ENCODE measurements at places on chromosomes 4 and X.

DNA sequence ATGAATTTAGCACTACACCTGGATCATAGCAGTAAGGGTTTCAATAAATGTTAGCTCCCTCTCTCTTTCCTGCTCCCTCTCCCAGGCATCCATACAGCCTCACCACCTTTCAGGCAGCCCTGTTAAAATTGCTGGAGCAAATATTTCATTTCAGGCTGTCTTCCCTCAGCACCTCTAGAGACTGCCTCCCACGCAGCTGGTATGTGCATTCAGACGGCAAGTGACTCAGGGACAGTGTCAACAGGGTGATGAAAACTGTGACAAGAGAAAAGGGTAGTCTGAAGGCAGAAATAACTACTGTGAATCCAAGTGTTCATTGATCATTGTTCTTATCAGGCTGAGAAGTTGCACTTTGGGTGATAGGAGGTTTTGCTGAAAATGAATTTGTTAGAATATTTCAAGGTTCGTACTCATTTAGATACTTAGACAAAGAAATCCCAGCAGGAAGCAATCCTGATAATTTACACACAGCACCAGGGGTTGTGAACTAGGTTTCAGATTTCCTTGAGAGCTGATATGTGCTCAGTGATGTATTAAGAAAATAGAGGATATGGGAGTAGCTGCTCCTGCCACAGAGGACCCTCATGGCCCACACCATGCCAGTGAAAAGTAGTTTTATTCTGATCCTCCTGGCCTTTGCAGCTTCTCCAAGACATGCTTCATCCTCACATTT, 424.2 kb downstream of the FGF13 start:
- DNase-seq = no peak

GRCh38 chr4:86058621-86059020, 301.2 kb downstream of the MAPK10 start:
- no peak for DNase-seq

- DNase-seq = no peak
Observed at GRCh38 chrX:140866446-140866845, 135.9 kb upstream of the SPANXB1 start.

DNA sequence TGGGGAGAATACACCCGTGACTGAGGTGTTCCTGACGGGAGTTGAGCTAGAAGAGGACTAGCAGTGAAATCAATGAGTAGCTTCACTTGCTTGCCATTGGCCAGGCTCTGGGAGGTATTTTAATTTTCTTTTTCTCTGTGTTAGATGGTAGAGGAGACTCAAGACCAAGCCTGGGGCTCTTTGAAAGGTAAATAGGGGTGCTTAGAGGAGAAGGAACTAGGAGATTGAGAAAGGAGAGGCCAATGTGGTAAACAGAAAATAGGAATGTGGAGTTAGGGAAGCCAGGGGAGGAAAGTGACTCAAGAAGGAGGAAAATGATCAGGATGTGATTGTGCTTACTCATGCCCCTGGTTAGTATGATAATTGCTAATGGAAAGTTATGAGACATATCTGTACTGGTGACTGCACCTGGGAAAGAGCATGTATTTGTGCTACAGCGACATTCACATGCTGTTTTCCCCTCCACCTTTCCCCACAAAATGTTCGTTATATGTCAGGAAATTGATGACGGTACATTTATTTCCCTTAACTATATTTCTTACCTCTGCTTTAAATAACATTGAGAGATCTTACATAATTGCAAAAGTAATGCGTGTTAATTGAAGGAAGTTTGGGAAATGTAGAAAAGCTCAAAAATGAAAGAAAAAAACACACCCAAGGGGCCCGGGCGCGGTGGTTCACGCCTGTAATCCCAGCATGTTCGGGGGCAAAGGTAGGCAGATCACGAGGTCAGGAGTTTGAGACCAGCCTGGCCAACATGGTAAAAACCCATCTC, 16.9 kb upstream of the LRBA start:
- no peak for DNase-seq

DNA sequence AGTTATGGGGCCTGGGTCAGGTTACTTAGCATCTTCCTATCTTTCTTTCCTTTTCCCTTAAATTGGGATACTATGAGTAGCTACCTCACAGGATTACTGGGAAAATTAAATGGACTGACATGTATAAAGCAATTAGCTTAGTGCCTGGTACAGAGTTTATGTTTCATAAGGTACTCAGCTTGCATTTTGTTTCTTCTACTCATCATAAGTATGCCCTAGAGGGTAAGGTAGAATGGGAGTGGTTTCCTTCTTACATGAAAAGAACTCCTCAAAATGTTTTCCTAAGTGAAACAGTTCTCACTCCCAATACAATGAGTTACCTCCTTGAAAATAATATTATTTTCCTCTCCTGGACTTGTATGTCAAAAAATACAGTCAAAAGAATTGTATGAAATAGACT, 75.7 kb downstream of the NPFFR2 start:
- no peak for DNase-seq

DNA sequence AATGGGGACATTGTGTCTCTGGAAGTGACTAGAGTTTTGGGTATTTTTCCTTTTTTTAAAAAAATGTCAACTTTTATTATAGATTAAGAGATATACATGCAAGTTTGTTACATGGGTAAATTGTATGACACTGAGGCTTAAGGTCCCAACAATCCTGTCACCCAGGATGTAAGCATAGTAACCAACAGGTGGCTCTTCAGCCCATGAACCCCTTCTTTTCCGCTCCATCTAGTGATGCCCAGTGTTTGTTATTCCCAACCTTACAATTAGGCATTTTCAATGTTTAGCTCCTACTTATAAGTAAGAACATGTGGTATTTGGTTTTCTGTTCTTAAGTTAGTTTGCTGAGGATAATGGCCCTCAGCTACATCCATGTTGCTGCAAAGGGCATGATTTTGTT, 102.7 kb downstream of the GRID2 start:
- no peak for DNase-seq

DNA sequence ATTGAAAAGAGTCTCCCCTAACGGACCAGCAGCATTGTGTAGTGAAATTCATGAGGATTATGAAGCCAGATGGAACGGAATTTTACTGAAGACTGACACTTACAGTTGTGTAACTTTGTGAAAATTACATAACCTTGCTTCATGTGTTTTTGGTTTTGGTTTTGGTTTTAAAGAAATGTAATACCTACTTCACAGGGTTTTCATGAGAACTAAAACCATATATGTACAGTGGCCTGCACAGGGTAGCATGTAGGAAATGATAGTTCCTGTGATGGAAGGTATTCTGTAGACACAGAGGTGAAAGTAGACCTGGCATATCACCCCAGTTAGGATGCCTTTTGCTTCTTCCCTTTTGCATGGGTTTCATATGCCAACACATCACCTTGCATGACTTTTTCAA, 247.0 kb downstream of the BANK1 start:
- DNase-seq = no peak

DNA sequence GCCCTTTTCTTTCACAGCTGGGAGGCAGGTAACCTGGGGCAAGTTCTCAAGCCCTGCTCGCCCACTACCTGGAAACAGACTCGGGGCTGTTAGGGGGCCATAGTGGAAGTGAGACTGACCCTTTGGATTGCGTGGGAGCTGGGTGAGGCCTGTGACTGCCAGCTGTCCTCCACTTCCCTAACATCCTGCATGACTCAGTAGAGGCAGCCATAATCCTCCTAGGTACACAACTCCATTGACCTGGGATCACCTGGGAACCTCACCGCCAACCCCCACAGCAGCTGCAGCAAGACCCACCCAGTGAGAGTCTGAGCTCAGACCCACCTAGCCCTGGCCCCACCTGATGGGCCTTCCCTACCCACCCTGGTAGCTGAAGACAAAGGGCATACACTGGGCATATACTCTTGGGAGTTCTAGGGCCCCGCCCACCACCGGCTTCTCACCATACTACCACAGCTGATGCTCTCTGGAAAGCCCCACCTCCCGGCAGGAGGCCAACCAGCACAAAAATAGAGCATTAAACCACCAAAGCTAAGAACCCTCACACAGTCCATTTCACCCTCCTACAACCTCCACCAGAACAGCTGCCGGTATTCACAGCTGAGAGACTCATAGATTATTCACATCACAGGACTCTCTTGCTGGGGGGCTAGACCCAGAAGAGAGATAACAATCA, 61.1 kb upstream of the DCTD start:
- DNase-seq = no peak

GRCh38 chrX:37986893-37987292, 19.5 kb upstream of the SYTL5 start:
- no peak for DNase-seq

All from T-helper 9 cell (primary cell).